ENCODE measurements at places on chromosomes 12 and 14.

DNA sequence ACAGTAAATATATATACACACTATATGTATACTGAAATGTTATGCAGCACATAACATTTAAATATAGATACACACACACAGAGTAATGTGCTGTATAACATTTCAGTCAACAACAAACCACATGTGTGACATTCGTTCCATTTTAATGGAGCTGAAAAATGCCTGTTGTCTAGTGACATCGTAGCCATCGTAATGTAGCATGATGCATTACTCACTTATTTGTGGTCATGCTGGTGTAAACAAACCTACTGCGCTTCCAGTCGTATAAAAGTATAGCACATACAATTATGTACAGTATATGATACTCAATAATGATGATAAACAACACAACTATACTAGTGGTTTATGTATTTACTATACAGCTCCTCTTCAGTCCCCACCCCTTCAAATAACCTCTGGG is 119.0 kb upstream of the SLC38A4 start:
- no peak for DNase-seq

DNA sequence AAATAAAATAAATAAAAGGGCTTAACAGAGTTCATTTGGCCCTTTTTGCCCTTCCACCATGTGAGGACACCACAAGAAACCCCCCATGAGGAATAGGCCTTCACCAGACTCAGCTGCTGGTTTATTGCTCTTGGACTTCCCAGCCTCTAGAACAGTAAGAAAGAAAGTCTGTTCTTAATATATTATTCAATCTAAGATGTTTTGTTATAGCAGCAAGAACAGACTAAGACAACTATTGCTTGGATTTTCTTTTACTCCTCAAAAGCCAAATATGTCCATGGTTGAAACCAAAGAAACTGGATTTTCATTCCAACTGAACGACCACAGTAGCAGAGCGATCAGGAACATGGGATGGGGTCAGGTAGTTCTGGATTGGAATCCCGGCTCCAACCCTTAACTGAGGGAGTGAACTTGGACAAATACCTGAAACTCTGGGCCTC is 157.2 kb upstream of the EEA1 start:
- DNase-seq = no peak

- no peak for DNase-seq
Measured at GRCh38 chr14:106556665-106557289, 1030.4 kb downstream of the TMEM121 start.

GRCh38 chr14:20455355-20456300 is 602 bp downstream of the APEX1 start:
- no peak for DNase-seq

- no peak for DNase-seq
Measured at GRCh38 chr12:124296916-124297351, 2.0 kb downstream of the RFLNA start.

All from HTR-8/SVneo (cell line).